Psoas muscle (tissue), 8 donors: ENCODE measurements at places on chromosomes 3 and 15. TPM values are rescaled to one million over a fixed set of nuclear protein-coding genes. Genes with fewer than 3 reads are reported as not detected.

Gene RYR3
- 158 TPM for total RNA-seq

Gene DALRD3
- total RNA-seq, result 10.4 TPM

Gene CD96
- 0.29 TPM for total RNA-seq

Gene ZNF619
- 3.2 TPM for total RNA-seq

Gene CHST2
- total RNA-seq, result 1.1 TPM
